Breast epithelium (tissue), 4 donors: ENCODE measurements at places on chromosomes 5 and 9. TPM values are rescaled to one million over a fixed set of nuclear protein-coding genes. Genes with fewer than 3 reads are reported as not detected.

DAPK1 gene
- total RNA-seq: 34.5 TPM

SREK1 gene
- 91.2 TPM for total RNA-seq

ZCCHC7 gene
- 29.1 TPM for total RNA-seq

- DNase-seq: no peak
- peaks cover 8% of the 10 kb centered on the region for H3K4me1 ChIP-seq
- no peak overlapping the region for H3K4me3 ChIP-seq
- no peaks in the 10 kb centered on the region for H3K36me3 ChIP-seq
- H3K27ac ChIP-seq: peak overlapping the region; percentile 75
Observed at GRCh38 chr5:125056671-125057485, 310.4 kb upstream of the ZNF608 start.

- no peak overlapping the region for H3K27ac ChIP-seq
- H3K27me3 ChIP-seq: no peaks in the 10 kb centered on the region
- no peak overlapping the region for H3K4me3 ChIP-seq
- DNase-seq: no peak
- no peaks in the 10 kb centered on the region for H3K36me3 ChIP-seq
- no peaks in the 10 kb centered on the region for H3K4me1 ChIP-seq
Observed at GRCh38 chr5:95644351-95645042, 2.1 kb upstream of the RFESD start.

GRCh38 chr9:18550286-18550685 is 76.3 kb downstream of the ADAMTSL1 start:
- H3K4me1 ChIP-seq: no peaks in the 10 kb centered on the region
- H3K27me3 ChIP-seq: no peaks in the 10 kb centered on the region
- no peak overlapping the region for H3K27ac ChIP-seq
- H3K36me3 ChIP-seq: no peaks in the 10 kb centered on the region

DNA sequence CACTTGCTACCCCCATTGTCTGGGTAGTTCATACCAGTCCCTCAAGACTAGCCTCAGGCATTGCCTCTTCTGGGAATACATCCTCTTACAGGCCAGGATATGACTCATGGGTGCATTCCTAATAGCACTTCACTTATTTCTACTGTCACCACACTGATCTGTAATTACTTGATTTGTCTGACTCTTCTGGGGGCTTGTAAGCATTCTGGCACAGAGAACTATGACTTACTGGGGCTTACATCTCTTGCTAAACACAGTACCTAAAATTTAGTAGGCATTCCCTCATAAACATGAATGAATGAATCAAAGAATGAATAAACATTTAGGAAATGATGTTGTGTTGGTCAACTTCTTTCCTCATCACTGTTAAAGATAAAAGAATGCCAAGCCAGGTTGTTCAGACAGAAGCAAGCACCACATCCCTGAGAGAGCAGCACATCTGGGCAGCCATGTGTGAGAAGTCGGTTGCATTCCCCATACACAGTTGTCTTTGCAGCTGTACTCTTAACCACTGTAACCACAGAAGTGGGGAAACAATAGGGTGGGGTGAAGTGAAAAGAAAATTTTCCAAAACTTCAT is 27.6 kb downstream of the IL7R start:
- no peak overlapping the region for H3K27ac ChIP-seq
- no peaks in the 10 kb centered on the region for H3K4me1 ChIP-seq
- DNase-seq: no peak

GRCh38 chr5:150989695-150990094 is 30.7 kb upstream of the GPX3 start:
- H3K4me1 ChIP-seq: no peaks in the 10 kb centered on the region
- no peak overlapping the region for H3K27ac ChIP-seq
- no peaks in the 10 kb centered on the region for H3K36me3 ChIP-seq

DNA sequence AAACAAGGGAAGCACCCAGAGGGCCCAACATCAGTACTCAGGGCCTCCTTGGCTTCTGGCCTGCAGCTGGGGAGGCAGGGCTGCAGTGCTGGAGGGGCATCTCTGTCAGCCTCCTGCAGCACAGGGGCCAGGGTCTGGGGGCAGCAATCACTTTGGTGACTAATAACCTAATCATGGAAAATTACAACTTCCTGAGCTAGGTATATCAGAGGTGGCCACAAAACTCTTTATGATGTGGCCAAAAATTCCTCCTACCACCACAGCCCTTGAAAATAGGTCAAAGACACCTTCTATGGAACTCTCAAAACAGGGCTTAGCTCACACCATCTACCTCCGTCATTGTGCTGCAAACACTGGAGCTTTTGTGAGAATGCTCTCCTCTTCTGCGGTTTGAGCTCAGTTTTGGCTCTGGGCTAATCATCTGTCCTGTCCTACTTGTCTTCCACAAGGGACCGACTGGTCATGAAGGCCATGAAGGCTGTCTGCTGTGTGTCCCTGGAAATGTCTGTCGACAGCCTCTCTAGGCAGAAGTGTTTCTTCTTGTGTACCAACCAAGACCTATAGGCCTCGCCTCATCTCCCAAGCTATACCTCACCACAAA is 28.6 kb downstream of the CSF2 start:
- H3K4me3 ChIP-seq: no peak overlapping the region
- H3K27ac ChIP-seq: peak overlapping the region; percentile 12
- H3K4me1 ChIP-seq: peaks cover 4% of the 10 kb centered on the region
- no peaks in the 10 kb centered on the region for H3K27me3 ChIP-seq
- H3K36me3 ChIP-seq: no peaks in the 10 kb centered on the region

- H3K27ac ChIP-seq: peak overlapping the region; percentile 58
- H3K36me3 ChIP-seq: peaks cover 7% of the 10 kb centered on the region
- DNase-seq: no peak
- no peaks in the 10 kb centered on the region for H3K4me1 ChIP-seq
- no peak overlapping the region for H3K4me3 ChIP-seq
- no peaks in the 10 kb centered on the region for H3K27me3 ChIP-seq
Observed at GRCh38 chr9:127505396-127506116, 54.2 kb downstream of the LRSAM1 start.

DNA sequence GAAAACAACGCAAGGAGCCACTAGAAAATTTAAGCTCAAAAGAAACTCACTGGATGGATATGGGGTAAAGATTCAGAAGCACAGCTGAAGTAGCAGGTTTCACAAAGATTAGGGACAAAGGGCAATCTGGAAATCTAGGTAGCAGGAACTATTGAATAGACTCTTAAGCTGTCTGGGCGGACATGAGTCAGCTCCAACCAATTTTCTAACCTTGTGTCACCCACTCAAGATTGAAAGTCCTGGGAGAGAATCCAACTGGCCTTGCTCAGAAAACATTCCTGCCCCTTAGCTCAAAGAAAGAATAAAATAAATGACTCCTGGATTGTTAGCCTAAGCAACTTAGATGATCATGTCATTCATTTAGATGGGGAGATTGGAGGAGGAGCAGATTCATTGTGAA is 69.2 kb downstream of the STK32A start:
- DNase-seq: no peak
- H3K36me3 ChIP-seq: no peaks in the 10 kb centered on the region
- H3K27me3 ChIP-seq: no peaks in the 10 kb centered on the region

DNA sequence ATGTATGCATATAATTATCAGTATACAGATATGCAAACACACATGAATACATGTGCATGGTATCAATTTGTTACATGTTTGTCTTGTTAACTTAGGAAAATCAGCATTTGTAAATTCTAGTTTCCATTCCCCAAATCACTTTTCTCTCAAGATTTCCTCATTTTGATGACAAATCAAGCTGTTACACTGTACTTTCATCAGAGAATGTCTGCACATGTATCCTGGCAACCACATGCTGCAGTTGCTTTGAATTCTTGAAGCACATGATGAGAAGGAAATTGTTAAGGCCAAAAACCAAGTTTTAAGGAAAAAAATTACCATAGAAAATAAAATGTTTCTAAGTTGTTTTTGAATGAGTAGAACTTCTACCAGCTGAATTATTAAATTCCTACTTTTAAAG is 1834.5 kb downstream of the EFNA5 start:
- H3K36me3 ChIP-seq: no peaks in the 10 kb centered on the region
- H3K4me1 ChIP-seq: no peaks in the 10 kb centered on the region
- no peaks in the 10 kb centered on the region for H3K27me3 ChIP-seq
- no peak for DNase-seq
